Muscle of leg (tissue), 16 donors: ENCODE measurements at places on chromosomes 1 and 21. TPM values are rescaled to one million over a fixed set of nuclear protein-coding genes. Genes with fewer than 3 reads are reported as not detected.

- no peak overlapping the region for H3K27ac ChIP-seq
- DNase-seq = no peak
- peaks cover under 1% of the 10 kb centered on the region for H3K36me3 ChIP-seq
- H3K27me3 ChIP-seq = peaks cover 21% of the 10 kb centered on the region
- H3K4me1 ChIP-seq = peaks cover 6% of the 10 kb centered on the region
Measured at GRCh38 chr1:40299366-40300248, 17.5 kb downstream of the COL9A2 start.

Gene C1QC
- total RNA-seq = 19.1 TPM

Gene CNR2
- total RNA-seq = under 0.01 TPM

GRCh38 chr1:3052501-3052900 lies 16.5 kb upstream of the PRDM16 start:
- H3K27me3 ChIP-seq = peaks cover 18% of the 10 kb centered on the region
- H3K4me1 ChIP-seq = no peaks in the 10 kb centered on the region
- H3K36me3 ChIP-seq = no peaks in the 10 kb centered on the region
- no peak overlapping the region for H3K4me3 ChIP-seq
- H3K27ac ChIP-seq = no peak overlapping the region
- DNase-seq = no peak

Gene VANGL1
- 4.9 TPM for total RNA-seq

- peaks cover under 1% of the 10 kb centered on the region for H3K36me3 ChIP-seq
- H3K4me1 ChIP-seq = peaks cover 27% of the 10 kb centered on the region
- H3K27ac ChIP-seq = peak overlapping the region; percentile 91
Measured at GRCh38 chr1:26723013-26723991, 27.5 kb downstream of the ARID1A start.

Gene GCLM
- 4.5 TPM for total RNA-seq

Gene PPFIA4
- total RNA-seq = 22.4 TPM

Gene RUNX3
- 0.22 TPM for total RNA-seq

DNA sequence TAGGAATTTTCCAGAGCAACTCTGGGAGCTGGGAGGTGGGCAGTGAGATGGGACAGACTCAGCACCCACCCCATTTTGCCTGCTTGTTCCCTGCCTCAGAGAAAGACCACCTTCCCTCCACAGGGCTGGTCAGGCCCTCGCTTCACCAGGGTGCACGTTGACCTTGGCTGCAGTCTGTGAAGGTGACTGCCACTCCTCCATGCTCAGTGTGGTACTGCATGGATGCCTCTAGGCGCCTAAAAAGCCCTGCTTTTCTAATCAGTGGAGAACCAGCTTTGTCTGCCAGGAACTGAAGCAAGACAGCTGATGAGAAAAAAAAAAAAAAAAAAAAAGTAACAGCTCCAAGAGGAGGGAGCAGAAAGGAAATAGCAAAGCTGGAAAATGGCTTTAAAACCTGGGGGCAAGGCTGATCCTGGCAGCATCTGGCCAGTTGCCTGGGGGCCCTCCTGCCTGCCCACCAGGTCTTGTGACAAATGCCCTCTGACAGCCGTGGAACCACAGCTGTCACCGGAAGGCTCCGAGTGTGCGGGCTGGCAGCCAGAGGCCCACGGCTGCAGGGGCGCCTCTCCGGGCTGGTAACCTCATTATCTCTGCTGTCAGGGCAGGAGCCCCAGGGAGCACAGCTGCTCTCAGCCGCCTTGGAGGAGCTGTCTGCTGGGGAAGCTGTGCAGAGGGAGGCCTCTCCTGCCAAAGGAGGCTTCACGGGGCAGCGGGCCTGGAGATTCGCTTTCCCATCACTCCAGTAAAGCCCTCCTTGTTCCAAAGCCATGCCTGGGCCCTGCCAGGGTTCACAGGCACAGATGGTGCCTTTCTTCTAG lies 13.7 kb downstream of the KIAA1614 start:
- DNase-seq = peak; percentile 96
- no peaks in the 10 kb centered on the region for H3K27me3 ChIP-seq
- no peak overlapping the region for H3K4me3 ChIP-seq
- H3K36me3 ChIP-seq = peaks cover 22% of the 10 kb centered on the region

Gene NHLH2
- not detected for total RNA-seq

Gene ADAMTSL4
- total RNA-seq = 20.2 TPM

DNA sequence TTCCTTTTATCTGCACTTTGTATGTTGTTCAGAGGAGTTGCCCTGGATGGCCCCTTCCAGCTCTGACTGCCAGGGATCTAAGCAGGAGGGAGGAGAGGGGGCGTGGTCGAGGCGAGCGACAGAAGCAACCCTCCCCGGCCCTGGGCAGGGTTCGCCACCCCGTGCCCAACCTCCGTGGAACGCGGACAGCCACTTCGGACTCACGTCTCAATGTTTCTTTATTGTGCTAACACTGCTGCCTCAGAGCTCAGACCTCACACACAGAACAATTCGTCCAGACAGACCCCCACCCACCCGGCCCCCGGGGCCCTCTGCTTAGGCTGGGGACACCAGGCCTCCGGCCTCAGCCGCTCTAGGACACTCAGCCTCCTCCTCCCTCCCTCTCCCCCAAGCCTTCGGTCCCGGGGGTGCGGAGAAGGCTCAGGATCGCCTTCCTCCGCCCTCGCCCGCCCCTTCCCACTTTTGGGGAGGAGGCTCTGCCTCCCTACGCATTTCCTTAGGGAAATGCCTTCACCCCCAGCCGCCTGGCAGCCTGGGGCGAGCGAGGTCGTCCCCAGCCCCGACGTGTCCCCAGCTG lies 8.3 kb downstream of the VSIG8 start:
- peak overlapping the region; percentile 80 for H3K4me3 ChIP-seq
- H3K27ac ChIP-seq = peak overlapping the region; percentile 83
- H3K4me1 ChIP-seq = peaks cover 14% of the 10 kb centered on the region
- peak; percentile 78 for DNase-seq
- no peaks in the 10 kb centered on the region for H3K27me3 ChIP-seq
- H3K36me3 ChIP-seq = peaks cover 4% of the 10 kb centered on the region

DNA sequence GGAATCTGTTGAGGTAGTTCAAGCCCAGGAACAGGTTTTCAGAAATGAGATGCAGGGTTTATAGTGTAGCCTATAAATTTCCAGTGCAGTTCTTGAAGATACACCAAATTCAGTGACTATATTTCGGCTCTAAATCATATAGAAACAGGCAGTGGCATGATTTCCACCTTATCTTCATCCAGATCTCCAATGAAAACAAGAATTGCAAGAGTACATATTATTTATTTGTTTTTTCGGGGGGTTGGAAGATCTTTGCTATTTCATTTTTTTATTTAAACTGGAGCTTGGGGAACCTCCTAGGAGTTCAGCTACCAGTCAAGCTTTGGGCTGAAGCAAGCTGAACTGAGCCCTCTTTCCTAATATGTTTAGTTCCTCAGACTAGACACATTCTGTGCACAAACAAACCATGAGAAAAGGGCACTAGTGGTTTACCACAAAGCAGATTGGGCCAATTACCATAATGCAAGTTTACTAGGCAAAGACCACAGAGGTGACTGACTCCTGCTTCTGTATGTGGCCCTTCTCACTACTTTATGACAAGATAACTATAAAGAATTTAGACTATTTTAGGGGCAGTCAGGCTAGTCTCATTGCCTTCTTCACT lies 68.5 kb downstream of the RGS2 start:
- no peak for DNase-seq
- H3K36me3 ChIP-seq = no peaks in the 10 kb centered on the region
- no peak overlapping the region for H3K4me3 ChIP-seq
- peaks cover 6% of the 10 kb centered on the region for H3K4me1 ChIP-seq

DNA sequence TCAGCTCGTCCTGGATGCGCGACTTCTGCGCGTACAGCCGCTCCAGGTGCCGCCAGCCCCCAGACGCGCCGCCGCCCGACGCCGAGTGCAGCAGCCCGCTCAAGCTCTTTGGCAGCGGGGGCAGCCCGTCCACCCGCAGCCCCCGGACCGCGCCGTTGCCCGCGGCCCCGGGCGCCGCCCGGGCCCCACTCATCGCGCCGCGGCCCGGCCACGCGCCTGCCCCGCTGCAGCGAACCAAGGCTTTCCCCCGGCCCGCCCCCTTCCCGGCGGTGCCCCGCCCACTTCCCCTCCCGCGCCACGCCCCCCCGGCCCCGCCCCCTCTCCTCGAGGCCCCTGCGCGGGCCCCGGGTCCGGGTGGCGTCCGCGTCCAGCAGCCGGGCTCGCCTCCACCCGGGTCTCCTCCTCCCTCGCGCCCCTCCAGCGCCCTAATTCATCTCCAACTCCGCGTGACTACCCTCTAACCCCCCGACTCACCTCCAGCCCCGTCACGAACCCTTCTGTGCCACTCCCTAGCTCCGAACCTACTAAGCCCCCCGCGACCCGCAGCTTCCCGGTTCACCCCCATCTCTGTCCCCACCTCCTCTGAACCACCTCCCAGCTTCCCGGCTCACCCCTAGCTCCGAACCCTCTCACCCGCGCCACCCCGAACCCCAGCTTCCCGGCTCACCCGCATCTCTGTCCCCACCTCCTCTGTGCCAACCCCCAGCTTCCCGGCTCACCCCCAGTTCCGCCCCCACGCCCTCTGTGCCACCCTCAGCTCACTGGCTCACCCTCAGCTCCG lies at the start of gene FAM89A:
Gene FAM89A, minus strand, starts transcription at position 236 of the 781 bp plus-strand sequence. Its CDS starts 43 bp downstream, at position 193.
- peaks cover 16% of the 10 kb centered on the region for H3K4me1 ChIP-seq
- peaks cover 13% of the 10 kb centered on the region for H3K27me3 ChIP-seq

Gene NBPF10
- total RNA-seq = 1.8 TPM

DNA sequence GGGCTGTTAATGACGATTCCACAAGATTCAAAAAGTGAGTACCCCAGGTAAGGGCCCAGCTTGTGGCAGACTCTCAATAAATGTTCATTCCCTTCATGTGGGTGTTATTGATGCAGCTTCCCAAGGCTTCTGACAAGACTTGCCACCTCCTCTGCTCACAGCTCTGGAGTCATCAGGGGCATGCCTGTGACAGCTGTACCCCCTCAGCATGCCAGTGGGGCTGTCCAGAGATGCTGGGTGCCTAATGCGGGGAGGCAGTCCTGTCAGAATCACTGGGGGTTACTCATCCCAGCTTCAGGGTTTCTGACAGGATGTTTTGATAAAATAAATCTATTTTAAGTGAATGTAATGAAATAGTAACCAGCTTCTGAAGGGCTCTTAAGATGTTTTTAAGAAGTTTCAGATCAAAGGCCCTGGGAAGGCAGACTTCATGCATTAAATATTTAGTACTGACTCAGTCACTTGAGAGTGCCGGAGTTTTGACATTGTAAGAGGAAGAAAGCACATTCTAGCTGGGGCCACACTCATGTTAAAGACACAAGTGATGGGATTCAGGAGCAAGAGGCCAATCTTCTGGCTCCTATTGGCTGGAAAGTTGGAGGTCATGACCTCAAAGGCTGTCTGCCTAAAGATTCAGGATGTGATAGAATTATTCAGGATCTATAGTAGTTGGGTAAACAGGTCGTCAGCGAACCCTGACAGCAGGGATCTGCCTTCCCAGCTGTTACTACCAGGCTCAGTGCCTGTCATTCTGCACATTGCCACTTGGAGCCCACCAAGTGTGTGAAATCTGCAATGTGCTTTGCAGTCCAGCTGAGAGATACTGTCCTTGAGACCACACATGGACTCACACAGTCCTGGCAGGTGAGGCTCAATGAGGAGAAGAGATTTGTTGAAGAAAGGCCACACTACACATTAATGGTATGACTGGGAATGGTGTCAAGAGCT lies 239.6 kb upstream of the BEND5 start:
- H3K4me3 ChIP-seq = no peak overlapping the region
- DNase-seq = no peak
- H3K36me3 ChIP-seq = no peaks in the 10 kb centered on the region

Gene PDE9A
- total RNA-seq = 6.0 TPM

Gene LCE1B
- total RNA-seq = not detected

Gene LZIC
- 53.9 TPM for total RNA-seq

GRCh38 chr1:6969106-6969505 lies 183.9 kb downstream of the CAMTA1 start:
- DNase-seq = no peak
- H3K4me1 ChIP-seq = peaks cover 6% of the 10 kb centered on the region
- peaks cover 19% of the 10 kb centered on the region for H3K27me3 ChIP-seq
- no peaks in the 10 kb centered on the region for H3K36me3 ChIP-seq
- H3K4me3 ChIP-seq = no peak overlapping the region

DNA sequence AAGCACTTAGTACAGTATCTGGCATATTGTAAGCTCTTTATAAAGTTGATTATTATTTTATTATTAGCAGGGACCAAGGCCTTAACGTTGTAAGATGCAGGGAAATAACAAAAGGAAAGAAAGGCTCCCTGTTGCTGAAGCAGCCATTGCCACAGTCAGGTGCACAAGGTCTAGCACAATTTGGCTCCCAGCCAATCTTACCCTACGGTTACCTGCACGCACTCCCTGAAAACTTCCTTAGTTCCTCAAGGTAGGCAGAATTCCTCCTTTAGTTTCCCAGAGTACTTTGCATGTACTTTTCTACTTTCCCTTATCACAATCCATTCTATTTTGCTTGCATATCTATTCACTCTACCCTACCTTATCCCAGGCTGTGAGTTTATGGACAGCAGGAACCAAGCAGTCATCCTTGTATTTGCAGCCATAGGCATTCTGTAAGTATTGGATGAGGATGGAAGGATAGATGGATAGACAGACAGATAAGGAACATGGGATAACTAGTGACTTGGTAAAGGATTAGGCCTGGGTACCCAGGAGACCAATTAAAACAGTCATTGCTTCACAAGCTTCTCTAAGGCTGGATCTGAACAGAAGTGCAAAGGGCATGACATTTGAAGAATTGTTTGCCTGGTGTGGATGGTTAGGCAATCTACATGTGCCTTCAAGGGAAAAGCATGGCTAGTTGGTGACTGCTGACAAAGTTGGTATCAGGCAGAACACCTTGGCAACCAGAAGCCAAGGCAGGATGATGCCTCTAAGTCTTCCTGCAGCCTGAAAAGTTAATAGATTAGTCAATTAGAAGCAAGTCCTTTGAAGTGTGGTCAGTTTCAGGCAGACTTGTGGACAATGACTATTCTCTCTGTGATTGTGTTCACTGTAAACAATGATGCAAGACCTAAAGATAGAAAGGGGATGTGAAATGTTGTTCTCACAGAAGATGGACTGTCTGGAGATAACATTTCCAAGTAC lies 20.8 kb upstream of the JAK1 start:
- H3K36me3 ChIP-seq = no peaks in the 10 kb centered on the region
- no peak overlapping the region for H3K4me3 ChIP-seq
- peak; percentile 29 for DNase-seq

DNA sequence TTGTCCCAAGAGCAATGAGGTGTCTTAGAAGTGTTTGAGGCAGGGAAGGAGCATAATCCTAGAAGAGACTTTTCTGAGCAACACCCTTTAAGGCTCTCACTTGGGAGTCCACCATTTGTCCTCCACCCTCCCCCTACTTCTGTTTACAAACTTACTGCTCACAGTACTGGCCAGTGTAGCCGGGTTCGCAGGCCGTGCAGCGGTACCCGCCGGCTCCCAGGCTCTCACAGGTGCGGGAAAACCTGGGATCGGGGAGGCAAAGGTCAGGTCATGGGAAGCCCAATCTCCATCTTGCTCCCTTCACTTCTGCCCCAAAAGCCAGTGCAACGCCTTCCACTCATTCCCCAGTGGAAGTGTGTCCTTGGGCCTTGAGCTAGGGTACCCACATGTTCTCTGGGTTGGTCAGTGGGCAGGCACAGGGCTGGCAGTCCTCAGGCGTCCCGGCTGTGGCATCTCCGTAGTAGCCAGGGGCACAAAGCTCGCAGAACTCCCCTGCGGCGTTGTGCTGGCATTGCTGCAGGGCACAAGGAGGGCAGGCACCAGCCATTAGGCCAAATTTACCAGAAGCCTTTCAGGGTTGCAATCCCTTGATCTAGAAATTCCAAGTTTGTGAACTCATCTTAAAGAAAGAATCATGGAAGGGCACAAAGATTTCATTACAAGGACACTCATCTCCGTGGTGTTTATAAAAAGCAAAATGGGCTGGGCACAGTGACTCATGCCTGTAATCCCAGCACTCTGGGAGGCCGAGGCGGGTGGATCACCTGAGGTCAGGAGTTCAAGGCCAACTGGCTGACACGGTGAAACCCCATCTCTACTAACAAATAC lies 49.8 kb downstream of the LDLRAD2 start:
- no peak overlapping the region for H3K4me3 ChIP-seq
- no peak overlapping the region for H3K27ac ChIP-seq
- H3K4me1 ChIP-seq = peaks cover 2% of the 10 kb centered on the region
- H3K27me3 ChIP-seq = no peaks in the 10 kb centered on the region
